Activated CD4-positive, alpha-beta T cell treated with anti-CD3 and anti-CD28 coated beads, Interleukin-2, amount 10 ng/mL, durations not matched to agents 24 days and 14 days (primary cell): ENCODE measurements at places on chromosomes 12 and 14.
A peak's percentile ranks its signal among the peaks of the same experiment; 100 is the strongest.

DNA sequence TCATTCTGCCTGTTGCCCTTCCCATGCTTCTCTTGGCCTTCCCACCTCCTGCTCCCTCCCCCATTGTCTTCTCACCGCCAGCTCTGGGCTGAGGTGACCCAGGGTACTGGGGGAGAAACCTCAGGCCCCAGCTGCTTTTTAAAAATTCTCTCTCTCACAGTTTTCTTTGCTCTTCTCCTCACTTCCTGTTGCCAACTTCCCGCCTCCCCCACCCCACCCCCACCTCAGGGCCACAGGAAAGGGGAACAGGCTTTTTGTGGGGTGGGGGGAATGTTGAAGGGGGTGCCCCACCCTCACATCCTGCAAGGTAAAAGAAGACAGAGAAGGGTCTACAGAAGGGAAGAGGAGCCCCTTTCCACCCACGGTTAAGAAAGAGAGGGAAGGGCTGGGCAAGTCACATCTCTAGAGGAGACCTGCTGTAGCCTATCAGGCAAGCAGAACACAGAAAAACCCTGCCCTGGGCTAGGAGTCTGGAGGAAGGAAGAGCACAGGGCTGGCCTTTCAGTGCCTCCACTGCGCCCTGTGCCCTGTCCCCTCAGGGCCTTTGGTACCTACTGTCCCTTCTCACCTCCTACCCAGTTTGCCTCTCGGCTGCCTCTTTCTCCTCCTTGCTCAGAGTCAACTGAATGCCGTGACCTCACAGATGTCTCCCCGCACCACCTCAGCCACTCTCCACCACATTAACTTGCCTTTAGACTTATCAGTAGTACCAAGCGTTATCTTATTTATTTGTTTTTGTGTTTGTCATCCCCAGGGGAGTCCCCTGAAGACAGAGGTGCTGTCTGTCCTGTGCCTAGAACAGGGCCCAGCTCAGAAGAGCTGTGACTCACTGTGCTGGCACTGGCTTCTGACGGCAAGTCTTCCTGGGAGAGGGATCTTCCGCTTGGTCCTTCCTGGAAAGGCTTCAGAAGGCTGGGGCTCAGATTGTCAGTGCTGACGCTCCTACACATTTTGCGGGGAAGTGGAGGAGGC is 1.7 kb downstream of the ARHGAP9 start:
- DNase-seq, result peak; percentile 87

DNA sequence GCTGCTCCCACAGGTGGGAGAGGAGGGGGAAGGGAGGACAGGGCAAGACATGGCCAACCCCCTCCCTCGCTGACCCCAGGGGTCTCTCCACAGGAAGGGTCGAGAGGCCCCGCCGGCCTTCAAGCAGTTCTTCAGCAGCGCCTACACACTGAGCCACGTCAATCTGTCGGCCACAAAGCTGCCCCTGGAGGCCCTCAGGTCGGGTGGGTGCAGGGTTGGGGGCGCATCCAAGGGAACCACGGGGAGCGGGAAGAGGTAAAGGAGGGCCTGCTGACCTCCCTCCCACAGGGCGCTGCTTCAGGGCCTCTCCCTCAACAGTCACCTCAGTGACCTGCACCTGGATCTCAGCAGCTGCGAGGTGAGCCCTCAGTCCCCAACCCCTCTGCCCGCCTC is 6.1 kb downstream of the CARMIL3 start:
- no peak for DNase-seq

DNA sequence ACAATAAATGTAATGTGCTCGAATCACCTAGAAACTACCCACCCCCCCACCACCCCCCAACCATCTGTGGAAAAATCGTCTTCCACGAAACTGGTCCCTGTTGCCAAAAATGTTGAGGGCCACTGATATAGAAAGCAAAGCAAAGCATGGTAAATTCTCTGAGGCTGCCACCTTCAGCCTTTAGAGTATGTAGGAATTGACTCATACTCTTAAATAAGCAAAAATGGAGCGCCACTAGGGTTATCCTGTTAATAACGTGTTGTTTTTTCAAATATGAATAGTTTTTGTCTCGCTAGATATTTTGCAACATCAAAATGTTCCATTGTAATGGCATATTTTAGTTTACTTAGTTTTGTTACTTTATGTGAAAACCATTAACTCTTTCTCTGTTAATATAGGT is 18.2 kb downstream of the DYNC1H1 start:
- DNase-seq, result no peak

- no peak for DNase-seq
Measured at GRCh38 chr12:50751948-50752721, 11.8 kb upstream of the ATF1 start.

- DNase-seq, result no peak
Measured at GRCh38 chr14:79118291-79118690, 948.1 kb downstream of the NRXN3 start.
